Stimulated activated CD8-positive, alpha-beta memory T cell treated with anti-CD3 and anti-CD28 coated beads, Interleukin-7, amount 100 ng/mL, for 1 hour (primary cell): ENCODE measurements at places on chromosomes 16 and 17.

DNA sequence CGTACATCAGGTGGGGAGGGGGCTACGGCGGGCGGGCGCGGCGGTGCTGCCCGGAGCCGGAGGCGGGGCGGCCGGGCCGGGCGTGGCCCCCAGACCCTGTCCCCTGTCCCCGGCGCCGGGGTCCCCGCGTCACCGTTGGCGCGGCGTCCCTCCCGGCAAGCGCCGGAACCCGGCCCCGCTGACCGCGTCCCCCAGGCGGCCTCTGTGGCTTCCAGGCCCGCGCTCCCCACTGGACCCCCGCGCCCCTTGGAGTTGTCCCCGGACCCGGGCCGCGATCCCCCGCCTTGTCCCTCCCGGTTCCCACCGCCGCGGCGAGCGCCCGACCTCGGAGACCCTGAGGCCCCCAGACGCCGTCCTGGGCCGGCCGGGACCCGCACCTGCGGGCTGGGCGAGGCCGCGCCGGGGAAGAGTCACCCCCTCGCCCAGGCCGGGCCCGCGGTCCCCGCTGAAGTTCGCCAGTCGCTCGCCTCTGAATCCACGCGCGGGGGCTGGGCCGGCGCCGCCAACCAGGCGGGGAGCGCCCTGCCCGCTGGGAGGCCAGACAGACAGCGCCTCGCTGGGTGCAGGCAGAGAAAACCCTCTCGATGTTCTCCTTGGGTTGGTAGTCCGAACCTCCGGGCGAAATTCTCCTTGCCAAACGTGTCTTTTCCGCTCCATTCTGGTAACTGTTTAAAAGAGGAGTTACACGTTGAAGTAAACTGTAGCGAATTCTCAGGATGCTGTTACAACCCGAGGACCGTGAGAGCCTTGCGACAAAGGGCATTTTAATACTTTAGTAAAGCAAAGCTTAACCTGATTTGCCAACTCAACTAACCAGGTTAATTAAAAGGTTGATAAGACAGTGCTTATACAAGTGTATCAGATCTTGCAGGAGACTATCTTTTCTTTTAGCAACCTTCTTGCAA lies 761 bp downstream of the GAN start:
- DNase-seq: peak; percentile 19

DNA sequence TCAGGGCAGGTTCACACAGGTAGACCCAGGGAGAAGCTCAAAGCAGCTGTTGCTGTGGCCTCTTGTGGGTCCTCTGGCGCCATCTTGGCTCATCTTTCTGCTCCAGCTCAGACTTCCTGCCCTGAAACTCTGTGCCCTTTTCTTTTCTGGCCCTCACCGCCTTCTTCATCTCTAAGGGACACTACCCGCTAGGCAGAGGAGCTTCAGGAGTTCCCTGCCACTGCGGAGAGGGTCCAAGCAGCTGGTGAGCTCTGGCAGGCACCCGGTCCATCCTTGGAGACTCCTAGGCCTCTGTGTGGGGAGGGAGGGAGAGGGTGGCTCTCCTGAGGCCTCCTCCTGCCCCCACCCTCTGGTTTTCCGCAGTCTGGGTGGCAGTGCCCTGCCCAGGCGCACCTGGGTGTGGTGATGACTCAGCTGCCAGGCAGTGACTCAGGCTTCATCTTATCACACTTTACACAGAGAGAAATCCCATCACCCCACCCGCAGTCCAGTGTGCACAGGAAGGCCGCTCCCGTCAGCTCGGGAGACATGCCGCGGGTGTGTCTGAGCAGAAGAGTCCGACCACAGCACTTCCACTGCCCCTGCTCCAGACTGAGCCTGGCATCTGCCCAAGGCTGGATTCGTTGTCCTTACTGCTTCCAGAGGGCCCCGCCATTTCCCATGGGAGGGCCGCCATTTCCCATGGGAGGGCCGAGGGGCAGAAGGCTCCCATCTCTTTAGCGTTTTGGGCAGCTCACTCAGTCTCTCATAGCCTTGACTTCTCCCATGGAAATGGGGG lies 7.3 kb downstream of the NT5C start:
- no peak for DNase-seq

DNA sequence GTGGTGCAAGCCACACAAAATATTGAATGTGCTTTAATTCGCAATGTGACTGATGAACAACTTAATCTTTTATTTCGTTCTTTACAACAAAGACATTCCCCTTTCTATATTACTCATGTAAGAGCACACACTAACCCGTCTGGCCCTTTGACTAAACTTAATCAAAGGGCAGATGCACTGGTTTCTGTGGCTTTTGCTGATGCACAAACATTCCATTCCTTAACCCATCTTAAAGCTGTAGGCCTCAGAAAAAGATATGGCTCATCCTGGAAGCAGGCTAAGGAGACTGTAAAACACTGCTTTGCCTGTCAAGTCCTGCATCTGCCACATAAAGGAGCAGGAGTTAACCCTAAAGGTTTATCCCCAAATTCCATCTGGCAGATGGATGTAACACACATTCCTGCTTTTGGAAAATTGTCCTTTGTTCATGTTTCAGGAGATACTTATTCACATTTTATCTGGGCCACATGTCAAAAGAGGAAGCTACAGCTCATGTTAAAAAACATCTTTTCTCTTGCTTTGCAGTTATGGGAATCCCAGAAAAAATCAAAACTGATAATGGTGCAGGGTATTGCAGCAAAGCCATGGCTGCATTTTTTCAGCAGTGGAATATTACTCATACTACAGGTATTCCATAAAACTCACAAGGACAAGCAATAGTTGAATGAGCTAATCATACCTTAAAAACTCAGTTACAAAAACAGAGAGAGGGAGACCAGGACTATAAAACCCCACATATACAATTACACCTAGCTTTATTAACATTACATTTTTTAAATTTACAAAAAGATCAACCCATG lies 137.2 kb downstream of the AHSP start:
- DNase-seq: no peak

DNA sequence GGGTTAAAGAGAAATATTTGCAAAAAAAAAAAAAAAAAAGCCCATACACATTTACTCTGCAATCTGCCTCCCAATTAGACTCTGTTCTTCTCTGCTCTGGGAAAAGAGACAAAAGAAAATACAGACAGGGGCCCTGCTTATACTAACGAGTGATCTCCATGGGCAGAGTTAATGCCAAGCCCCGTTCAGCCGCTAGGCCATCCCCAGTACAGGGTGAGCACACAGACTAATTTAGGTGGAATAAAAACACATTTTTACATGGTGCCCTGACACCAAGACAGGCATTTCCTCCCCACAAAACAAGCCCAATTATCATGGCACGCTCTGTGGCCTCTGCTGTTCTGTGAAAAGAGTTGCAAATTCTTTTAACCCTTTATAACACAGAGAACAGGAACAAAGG lies 356.3 kb upstream of the C16orf82 start:
- no peak for DNase-seq

- DNase-seq: peak; percentile 17
Measured at GRCh38 chr16:2473999-2474876, 689 bp upstream of the TBC1D24 start.

DNA sequence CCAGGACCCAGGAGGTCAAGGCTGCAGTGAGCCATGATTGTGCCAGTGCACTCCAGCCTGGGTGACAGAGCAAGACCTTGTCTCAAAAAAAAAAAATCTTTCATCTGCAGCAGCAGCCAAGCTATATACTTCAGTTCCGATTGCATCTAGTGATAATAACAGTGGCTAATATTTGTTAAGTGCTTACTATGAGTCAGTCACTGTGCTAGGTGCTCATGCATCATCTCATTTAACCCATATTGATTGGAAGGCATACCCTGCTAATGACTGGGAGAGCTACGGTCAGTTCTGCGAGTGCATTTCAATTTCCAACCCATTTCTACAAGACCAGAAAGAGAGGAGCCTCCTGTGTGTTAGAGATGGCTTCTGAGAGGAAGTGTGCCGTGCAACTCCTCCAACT lies 7.7 kb upstream of the TUBG2 start:
- DNase-seq: no peak

- DNase-seq: no peak
Measured at GRCh38 chr17:81590121-81590520, 38.0 kb upstream of the FAAP100 start.

- no peak for DNase-seq
Measured at GRCh38 chr16:20323591-20324117, 3.7 kb downstream of the GP2 start.

- no peak for DNase-seq
Measured at GRCh38 chr16:14240219-14240843, 169.2 kb downstream of the MRTFB start.

GRCh38 chr17:75081611-75082540 lies 5.9 kb upstream of the SLC16A5 start:
- DNase-seq: no peak

DNA sequence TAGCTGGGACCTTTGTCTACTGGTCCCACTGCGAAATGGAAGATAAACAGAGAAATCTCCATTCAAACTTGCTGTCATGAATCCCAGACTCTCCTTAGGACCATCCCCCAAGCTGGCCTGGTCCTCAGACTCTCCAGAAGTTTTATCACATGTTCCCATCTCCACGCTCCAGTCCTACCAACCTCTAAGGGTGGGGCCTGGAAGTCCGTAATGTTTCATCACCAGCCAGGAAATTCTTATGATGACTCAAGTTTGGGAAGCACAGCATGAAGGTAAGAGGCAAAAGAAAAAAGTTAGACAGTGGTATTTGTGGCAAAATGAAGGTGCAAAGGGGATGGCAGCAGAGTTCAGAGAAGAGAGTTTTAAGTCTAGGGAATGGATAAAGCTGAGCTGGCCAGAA lies 52.7 kb downstream of the ZNF18 start:
- DNase-seq: no peak

DNA sequence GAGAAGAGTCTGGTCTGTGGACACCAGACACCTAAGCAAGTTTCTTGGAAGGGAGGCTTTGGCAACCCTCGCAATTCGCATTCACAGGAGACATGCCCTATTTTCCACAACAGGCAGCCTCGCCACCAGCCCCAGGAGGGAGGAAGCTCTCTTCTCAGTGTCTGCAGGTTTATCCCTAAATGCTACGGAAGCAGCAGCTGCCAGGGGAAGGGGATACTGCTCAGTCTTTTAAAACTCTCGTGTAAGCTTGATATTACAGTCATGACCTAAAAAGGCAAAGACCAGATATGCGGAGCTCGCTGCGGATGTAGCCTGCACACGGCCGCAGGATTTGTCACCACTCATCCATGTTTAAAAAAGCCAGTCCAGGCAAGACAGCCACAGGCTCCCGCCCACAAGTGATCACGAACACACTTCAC lies 159.2 kb upstream of the RPH3AL start:
- no peak for DNase-seq

DNA sequence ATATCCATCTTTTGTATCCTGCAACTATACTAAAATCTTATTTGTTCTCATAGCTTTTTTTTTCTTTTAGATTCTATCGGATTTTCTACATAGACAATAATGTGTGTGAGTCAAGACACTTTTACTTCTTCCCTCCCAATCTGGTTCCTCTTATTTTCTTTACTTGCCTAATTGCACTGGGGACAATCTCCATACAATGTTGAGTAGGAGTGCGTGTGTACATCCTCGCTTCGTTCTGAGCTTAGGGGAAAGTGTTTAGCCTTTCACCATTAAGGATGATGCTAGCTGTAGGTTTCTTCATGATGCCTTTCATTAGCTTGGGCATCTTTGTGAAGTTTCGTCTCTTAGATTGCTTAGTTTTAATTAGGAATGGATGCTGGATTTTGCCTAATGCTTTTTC lies 2.9 kb downstream of the SPATA32 start:
- no peak for DNase-seq

- DNase-seq: no peak
Measured at GRCh38 chr17:40854175-40854814, 12.7 kb downstream of the KRT12 start.

GRCh38 chr17:60464343-60464742 lies 42.1 kb downstream of the CHCT1 start:
- DNase-seq: no peak

GRCh38 chr16:49725651-49726050 lies 130.3 kb downstream of the ZNF423 start:
- DNase-seq: no peak

DNA sequence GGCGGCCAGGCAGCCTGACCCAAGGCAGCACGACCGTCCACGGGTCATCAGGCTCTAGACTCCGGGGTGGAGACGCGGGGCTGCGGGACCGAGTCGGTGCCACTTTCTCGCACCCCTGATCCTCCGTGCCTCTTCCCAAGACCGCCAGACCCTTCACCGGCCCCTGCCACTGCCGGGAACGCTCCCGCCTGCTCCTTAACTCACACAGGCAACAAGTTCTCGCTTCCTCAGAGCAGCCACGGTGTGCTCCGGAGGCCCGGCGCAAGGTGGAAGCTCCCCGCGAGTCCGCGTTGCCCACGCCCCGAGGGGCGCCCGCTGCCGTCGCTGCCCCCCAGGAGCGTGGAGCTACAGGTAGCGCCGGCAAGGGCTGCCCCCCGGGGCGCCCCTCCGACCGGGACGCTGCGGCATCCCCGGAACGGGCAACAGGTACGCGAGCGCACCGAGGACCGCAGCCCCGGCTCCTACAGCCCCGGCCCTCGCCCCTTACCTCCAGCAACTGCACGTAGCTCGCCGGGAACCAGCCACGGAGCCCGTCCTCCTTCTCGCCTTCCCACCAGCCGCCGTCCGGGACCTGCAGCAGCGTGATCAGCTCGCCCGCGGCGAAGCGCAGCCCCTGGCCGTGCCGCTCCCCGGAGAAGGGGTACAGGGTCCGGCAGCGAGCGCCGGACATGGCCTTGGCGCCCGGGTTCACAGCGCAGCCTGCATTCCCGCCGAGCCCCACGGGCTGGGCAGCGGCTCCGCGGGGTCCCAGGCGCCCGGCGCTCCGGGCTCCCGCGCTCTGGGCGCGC lies 491 bp downstream of the GAS7 start:
- DNase-seq: no peak

GRCh38 chr17:11921296-11921695 lies 76.0 kb downstream of the ZNF18 start:
- DNase-seq: no peak

DNA sequence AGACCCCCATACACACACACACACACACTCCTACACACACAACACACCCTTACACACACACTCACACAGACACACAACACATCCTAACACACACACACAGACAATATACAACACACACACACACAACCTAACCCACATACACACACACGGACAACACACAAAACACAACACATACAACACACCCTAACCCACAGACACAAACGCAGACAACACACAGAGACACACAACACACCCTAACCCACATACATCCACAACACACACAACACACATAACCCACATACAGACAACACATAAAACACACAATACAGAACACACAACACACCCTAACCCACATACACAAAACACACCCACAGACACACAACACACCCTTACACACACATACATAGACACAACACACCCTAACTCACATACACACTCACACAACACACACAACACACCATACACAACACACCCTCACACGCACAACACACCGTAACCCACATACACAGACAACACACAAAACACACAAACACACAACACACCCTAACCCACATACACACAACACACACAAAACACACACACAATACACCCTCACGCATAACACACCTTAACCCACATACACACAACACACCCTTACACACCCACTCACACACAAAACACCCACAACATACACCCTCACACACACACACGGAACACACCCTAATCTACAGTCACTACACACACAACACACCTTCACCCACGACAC lies 4.4 kb downstream of the ASGR1 start:
- DNase-seq: no peak

- no peak for DNase-seq
Measured at GRCh38 chr16:86496929-86497461, 13.3 kb upstream of the FOXF1 start.

GRCh38 chr17:247767-248166 lies 66.3 kb upstream of the DOC2B start:
- DNase-seq: no peak
